ENCODE measurements at places on chromosomes 4 and X.

DNA sequence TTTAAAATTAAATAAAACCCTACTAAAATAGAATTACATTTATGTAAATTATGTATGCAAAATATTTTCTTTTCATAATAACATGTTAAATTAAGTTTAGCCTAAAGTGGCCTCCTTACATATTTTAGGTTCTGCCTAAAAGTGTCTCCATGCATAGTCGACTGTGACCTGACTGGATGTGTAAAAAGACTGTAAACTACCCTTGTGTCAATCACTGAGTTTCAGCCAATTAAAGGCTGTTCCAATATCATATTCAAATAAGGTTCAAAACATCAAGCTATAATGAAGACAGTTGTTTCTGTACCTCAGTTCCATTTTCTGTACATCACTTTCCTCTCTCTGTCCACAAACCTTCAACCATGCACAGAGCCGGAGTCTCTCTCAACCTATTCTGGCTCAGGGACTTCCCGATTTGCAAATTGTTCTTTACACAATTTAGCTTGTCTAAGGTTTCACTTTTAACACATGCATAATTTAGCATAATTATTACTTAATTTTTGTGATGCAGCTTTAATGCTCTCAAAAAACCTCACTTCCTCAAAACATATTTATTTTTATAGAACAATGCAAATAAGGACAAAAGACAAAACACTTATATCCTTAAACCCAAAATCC lies 60.1 kb downstream of the SH3RF1 start:
- no peak for DNase-seq

DNA sequence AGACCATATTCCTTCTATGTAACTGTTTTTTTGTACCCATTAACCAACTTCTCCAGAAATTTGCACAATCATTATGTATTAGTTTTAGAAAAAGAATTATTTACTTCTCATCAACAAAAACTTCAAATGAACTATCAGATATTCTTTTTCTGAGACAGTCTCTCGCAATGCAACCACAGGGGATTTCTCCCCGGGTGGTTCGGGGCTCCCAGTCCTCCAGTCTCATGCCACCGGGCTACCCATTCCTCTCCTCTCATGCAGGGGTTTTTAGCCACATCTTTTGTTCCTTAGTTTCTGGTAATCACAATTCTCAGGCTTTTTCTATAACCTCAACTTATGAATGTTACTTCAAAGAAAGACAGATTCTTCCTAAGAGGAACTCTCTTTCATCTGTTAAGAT lies 46.6 kb upstream of the CLNK start:
- DNase-seq = no peak

GRCh38 chrX:153600032-153600373 lies 1.1 kb upstream of the CCNQ start:
- no peak for DNase-seq

GRCh38 chrX:31590581-31591114 lies 518.8 kb upstream of the FTHL17 start:
- DNase-seq = no peak

GRCh38 chr4:38867478-38868058 lies at the start of gene FAM114A1:
TSS of gene FAM114A1 (plus strand) at chr4:38867806. CDS start at chr4:38878079, 10,273 bp downstream.
- DNase-seq = peak; percentile 69

GRCh38 chr4:98996056-98996764 lies 689 bp downstream of the METAP1 start:
- no peak for DNase-seq

DNA sequence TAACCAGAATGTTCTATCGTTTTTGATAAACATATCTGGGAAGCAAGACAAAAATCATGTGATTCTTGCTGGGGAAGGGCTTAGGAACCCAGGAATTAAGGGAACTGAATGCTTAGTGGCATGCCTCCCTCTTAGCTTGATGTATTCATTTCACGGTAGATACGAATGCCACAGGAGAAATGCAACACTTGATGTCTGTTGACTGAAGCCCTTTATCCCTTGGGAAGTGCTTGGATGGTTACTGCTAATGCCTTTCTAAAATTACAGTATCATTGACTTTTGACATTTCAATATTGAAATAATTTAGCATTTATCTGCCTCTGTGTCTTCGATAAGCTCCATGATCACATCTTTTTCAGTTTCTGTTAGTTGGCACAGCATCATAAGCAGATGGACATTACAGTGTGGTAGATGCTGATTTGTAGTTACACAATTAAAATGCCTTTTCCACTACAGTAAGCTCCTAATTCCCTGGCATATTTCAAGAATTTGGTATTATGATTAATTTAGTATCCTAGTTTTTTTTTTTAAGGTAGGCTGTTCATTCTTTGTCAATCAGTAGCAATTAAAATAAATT lies 226.7 kb downstream of the ARHGAP10 start:
- no peak for DNase-seq

GRCh38 chrX:18983666-18984380 lies at the start of gene PHKA2:
TSS of gene PHKA2 (minus strand) at chrX:18984114. CDS start at chrX:18983932, 182 bp downstream.
- no peak for DNase-seq

- no peak for DNase-seq
Observed at GRCh38 chr4:146178126-146178525, 2.6 kb downstream of the LSM6 start.

DNA sequence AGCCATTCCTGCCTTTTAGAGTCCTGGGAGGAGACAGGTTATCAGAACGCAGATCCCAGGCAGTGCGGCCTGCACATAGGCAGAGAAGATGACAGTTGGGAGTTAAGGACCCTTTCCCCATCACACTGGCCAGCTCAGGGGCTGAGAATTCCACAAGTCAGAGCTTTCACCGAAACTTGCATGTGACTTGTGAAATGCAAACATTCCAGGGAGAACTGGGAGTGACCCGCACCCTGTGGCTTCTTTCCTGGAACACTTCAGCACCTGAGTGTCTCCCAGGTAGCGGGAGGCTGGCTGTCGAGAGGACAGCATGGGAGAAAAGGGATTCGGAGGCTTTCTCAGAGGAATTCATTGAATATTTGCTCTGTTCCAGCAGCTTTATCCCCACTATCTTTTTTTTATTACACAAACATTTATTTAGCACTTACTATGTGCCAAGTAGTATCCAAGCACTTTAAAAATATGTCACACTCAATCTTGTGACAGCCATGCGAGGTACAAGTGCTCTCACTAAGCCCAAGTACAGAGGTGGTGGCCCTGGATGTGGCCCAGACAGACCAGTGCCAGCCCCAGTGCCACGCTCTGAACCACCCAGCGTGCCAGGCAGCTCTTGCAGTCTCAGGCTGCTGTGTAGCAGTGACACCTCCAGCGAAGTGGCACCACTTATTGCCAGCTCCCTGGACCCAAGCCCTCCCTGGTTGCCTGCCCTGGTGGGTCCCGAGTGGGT lies 100.5 kb downstream of the PHKA2 start:
- DNase-seq = no peak

Measured in AG09319 (cell line).